Stimulated activated CD4-positive, alpha-beta T cell treated with anti-CD3 and anti-CD28 coated beads, TNF-alpha, amount 100 ng/mL, for 4 hours (primary cell): ENCODE measurements at places on chromosomes 2 and 18.
A peak's percentile ranks its signal among the peaks of the same experiment; 100 is the strongest.

DNA sequence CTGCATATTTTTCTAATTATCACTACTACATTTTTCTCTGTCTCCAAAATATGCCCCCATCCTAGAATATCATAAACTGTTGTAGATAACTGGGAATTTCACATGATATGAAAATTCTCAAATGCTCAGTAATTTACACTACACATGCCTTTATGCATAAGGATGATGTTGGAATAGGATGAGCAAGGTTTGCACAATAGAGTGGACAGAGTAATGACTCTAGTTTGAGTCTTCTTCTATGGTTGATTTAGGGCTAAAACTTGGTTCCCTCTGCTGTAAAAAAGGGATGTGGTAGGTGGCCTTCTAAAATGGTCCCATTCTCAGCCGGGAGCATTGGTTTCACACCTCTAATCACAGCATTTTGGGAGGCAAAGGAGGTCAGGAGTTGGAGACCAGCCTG is 129.9 kb downstream of the BCL11A start:
- DNase-seq = no peak

- DNase-seq = no peak
Observed at GRCh38 chr18:51279367-51279984, 82.0 kb upstream of the MEX3C start.

DNA sequence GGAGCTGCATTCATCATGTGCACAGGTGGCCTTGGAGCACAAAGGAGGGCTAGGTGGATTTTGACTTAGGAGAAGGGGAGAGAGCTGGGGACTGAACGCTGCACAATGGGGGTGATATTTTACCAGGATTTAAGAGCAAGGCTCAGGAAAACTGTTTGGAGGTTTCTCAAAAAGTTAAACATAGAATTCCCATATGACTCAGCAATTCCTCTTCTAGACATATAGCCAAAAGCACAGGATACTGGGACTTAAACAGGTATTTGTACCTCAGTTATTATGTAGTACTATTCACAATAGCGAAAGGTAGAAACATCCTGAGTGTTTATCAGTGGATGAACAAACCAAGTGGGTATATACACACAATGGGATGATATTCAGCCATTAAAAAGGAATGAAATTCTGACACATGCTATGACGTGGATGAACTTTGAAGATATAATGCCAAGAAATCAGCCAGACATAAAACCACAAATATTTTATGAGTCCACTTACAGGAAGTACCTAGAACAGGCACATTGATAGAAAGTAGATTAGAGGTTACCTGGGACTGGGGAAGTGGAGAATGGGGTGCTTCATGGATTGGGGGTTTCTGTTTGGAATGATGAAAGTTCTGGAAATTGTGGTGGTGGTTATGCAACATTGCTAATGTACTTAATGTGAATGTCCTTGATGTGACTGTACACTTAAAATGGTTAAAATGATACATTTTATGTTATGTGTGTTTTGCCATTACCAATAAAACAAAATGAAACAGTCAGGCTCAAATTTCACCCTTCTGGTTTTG is 216.9 kb downstream of the HAUS1 start:
- DNase-seq = no peak

- no peak for DNase-seq
Observed at GRCh38 chr2:60380411-60380810, 173.0 kb downstream of the BCL11A start.

DNA sequence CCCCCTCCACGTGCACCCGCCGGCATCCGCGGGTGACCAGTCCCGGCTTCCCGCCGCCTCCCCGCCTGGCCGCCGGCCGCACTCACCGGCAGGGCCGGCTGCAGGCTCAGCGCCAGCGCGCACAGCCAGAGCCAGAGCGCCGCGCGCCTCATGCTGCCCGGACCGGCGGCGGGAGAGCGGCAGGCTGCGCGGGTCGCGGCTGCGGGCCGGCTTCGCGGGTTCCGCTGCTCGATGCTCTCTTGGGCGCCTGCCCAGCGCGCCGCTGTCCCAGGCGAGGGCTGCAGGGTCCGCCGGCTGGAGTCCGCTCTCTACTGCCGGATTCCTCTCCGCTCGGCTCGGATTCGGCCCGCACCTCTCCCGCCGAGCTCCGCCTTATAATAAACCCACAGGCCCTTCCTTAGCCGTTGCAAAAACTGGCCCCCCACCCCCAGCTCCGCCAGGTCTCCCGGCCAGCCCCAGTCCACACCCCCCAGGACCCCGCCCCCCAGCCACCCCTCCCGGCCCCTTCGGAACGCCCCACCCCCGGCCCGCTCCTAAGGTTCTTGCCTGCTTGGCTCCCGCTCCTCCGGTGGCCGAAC is at the start of gene SDC1:
SDC1 (minus strand) TSS at position 415 of the 578 bp plus-strand sequence; CDS start at position 152, 263 bp downstream.
- DNase-seq = no peak

DNA sequence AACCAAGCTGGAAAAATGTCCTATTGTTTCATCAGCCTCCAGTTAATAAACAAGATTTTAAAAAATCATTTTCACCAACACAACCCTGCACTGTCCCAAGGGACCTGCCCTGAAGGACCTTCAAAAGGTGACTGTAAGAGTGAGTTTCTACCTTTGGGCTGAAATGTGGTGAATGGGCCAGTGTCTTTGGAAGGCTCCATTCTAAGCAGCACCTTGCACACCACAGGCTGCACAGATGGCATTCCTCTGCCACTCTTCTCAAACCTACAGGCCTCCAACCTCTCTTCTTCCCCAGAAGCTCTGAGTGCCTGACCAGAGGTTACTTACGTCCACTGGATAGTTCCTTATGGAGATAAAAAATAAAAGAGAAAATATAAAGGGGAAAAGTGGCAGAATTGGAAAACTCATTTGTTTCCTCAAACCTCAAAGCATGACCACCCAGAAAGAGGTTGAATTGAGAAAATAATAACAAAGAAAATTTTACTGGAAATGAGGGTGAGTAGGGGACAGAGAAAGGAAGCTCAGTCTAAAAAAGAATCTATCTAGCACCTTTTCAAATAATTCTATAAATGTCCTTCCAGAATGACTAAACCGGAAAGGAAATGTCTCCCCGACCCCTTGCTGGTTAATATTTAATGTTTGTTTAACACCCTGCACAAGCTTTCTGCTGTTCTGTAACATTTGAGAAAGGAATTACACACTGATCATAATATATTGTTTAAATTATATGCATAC is 175.7 kb downstream of the METTL4 start:
- no peak for DNase-seq

- no peak for DNase-seq
Observed at GRCh38 chr2:207328944-207329386, 163.2 kb upstream of the KLF7 start.

DNA sequence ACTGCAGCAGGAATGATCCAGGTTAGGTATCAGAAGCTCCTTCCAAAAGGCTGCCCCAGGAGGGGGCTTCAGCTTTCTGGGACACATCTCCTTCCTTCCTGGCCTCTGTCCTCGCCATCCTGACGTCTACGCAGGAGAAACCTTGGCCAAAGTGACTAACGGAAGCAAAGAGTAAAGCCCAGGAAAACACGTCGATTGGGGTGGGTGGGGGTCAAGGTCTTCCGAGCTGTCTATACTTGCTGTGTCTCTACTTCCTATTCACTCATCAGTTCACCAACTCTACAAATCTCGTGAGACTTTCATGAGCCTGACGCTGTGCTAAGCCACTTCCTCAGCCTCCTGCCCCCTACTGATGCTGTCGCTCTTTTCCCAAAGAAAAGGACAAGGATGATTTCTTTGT is 212.6 kb downstream of the TNS1 start:
- no peak for DNase-seq

GRCh38 chr18:34740724-34741123 is 30.6 kb downstream of the DTNA start:
- no peak for DNase-seq

GRCh38 chr2:12074126-12074844 is 327.9 kb downstream of the LPIN1 start:
- DNase-seq = no peak

DNA sequence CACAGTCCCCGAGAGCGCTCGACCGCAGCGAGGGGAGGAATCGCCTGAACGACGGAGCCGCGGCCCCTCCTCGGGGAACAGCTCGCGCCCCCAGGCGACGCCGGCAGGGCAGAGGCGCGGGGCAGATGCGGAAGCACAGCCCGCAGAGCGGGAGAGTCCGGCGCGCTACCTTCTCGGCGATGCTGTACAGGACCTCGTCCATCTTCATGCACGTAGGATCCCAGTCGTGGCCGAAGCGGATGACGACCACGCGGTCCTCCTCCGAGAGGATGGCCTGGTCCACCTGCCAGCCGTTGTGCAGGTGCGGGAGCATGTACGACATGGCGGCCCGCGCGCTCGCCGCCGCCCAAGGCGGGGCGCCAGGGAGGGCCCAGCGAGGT is 302 bp downstream of the TXNL4A start:
- DNase-seq = peak; percentile 41
